Ovary (tissue), 10 donors: ENCODE measurements at places on chromosomes 11 and 22. TPM values are rescaled to one million over a fixed set of nuclear protein-coding genes. Genes with fewer than 3 reads are reported as not detected.

The C11orf86 gene
- not detected for total RNA-seq

The IL18 gene
- 2.2 TPM for total RNA-seq

The HIPK3 gene
- total RNA-seq = 182 TPM

The ZFPL1 gene
- 37.9 TPM for total RNA-seq

The HEPHL1 gene
- total RNA-seq = not detected

The PAK1 gene
- total RNA-seq = 45.9 TPM

The PGR gene
- total RNA-seq = 19.9 TPM

The OR5AR1 gene
- not detected for total RNA-seq

The ANKK1 gene
- total RNA-seq = 0.35 TPM

- no peak overlapping the region for H3K4me3 ChIP-seq
- no peaks in the 10 kb centered on the region for H3K36me3 ChIP-seq
- H3K27ac ChIP-seq = no peak overlapping the region
- no peak for DNase-seq
- no peaks in the 10 kb centered on the region for H3K4me1 ChIP-seq
Measured at GRCh38 chr11:42234451-42234951, 775.0 kb upstream of the LRRC4C start.

DNA sequence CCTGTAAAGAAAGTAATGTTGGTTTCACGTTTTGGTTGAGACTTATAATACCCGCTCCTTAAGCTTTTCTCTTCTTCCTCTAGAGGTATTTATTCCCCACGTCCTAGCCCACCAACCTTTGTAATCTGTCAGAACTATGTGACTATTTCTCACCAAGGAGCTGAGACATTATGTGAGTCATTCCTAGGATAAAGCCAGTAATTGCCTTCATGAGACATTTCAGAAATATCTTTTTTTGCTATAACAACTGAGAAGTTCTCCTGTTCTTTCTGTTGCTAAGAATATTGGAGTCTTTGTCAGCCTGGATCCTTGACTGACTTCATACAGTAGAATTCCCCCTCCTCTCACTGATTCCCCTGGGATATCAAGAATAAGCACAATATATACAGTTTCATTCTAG, 1497.0 kb upstream of the TENM4 start:
- no peaks in the 10 kb centered on the region for H3K36me3 ChIP-seq
- no peak overlapping the region for H3K4me3 ChIP-seq
- H3K27me3 ChIP-seq = no peaks in the 10 kb centered on the region
- no peak for DNase-seq

DNA sequence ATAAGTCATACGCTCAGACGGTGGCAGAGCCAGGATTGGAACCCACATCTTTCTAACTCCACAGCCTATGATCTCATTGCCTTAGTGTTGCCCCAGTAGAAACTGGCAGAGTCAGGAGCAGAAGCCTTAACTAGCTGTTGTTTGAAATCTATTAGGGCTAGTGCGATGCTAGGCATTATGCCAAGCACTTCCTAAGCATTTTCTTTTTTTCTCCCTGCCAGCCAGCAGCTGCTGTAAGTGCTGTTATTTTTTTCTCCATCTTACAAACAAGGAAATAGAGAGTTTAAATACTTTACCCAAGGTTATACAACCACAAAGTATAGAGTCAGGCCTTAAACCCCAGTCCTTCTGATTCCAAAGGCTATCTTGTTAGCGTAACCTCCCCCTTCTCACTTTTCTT, 161.0 kb upstream of the SORL1-AS1 start:
- no peaks in the 10 kb centered on the region for H3K4me1 ChIP-seq
- H3K27me3 ChIP-seq = no peaks in the 10 kb centered on the region
- no peak overlapping the region for H3K4me3 ChIP-seq
- H3K27ac ChIP-seq = no peak overlapping the region

DNA sequence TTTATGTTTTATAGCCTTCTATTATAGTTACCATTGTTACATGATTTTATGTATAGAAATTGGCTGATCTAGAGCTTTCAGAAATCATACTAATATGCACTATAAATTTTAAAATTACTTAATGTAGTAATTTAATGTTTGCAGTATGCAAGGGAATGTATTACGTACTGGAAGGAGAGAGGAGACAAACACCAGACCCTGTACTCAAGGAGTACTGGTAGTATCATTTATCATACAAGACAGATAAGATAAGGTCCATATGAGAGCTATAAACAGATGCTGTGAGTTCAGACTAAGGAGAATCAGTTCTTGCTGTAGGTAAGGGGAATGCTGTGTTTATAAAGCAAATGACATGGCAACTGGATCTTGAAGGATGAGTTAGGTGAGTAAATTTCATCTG, 765 bp downstream of the BCO2 start:
- no peaks in the 10 kb centered on the region for H3K27me3 ChIP-seq
- peak overlapping the region; percentile 21 for H3K4me3 ChIP-seq
- DNase-seq = no peak
- peaks cover 2% of the 10 kb centered on the region for H3K4me1 ChIP-seq

DNA sequence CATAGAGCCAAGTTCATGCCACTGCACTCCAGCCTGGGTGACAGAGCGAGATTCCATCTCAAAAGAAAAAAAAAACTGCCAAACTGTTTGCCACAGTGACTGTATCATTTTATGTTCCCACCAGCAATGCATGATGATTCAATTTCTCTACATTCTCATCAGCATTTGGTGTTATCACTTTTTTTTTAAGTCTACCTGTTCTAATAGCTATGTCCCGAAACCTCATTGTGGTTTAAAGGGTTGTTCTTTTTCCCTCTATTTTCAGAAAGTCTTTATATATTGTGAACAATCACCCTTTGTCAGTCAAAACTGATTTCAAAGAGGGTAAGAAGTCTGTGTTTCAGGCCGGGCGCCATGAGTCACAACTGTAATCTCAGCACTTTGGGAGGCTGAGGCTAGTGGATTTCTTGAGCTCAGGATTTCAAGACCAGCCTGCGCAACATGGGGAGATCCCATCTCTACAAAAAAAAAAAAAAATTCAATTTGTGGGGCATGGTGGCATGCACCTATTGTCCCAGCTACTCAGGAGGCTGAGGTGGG, 14.8 kb upstream of the FAM168A start:
- H3K36me3 ChIP-seq = no peaks in the 10 kb centered on the region
- H3K27me3 ChIP-seq = no peaks in the 10 kb centered on the region
- H3K4me1 ChIP-seq = no peaks in the 10 kb centered on the region
- DNase-seq = no peak

DNA sequence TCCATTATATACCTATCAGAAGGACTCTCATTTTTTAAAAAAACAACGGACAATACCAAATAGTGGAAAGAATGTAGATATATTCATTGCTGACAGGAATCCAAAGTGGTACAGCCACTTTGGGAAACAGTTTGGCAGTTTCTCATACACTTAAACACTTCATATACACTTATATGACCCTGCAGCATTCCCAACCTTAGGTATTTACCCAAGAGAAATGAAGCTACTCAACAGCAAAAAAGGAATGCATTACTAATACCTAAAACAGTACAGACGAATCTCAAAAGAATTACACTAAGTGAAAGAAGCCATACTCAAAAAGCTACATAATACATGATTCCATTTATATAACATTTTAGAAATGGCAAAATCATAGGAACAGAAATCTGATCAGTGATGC, 51.5 kb downstream of the RBFOX2 start:
- DNase-seq = no peak
- H3K27me3 ChIP-seq = no peaks in the 10 kb centered on the region
- peaks cover 23% of the 10 kb centered on the region for H3K4me1 ChIP-seq
- no peaks in the 10 kb centered on the region for H3K36me3 ChIP-seq

- no peaks in the 10 kb centered on the region for H3K36me3 ChIP-seq
- no peak overlapping the region for H3K27ac ChIP-seq
- H3K4me1 ChIP-seq = no peaks in the 10 kb centered on the region
- no peaks in the 10 kb centered on the region for H3K27me3 ChIP-seq
- H3K4me3 ChIP-seq = no peak overlapping the region
Measured at GRCh38 chr11:104094576-104094975, 58.1 kb downstream of the DDI1 start.

DNA sequence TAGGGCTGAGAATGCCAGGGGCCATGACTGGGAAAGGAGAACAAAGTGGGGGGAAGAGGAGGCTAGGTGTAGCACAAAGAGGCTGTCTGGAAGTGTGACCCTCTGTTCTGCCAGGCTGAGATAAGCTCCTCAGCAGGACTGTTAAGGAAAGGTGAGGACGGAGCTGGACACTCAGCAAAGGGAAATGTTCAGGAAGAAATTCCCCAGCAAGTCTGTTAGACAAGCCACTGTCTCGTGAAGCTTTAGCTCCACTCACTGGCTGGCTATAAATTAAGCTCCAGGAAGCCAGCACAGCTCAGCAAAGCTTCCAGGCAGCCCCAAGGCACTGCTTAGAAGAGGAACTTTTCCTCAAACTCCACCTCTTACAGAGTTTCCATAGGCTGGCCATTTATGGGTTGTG, 181.2 kb upstream of the API5 start:
- H3K27ac ChIP-seq = no peak overlapping the region
- DNase-seq = no peak
- H3K4me1 ChIP-seq = no peaks in the 10 kb centered on the region
- H3K4me3 ChIP-seq = no peak overlapping the region

DNA sequence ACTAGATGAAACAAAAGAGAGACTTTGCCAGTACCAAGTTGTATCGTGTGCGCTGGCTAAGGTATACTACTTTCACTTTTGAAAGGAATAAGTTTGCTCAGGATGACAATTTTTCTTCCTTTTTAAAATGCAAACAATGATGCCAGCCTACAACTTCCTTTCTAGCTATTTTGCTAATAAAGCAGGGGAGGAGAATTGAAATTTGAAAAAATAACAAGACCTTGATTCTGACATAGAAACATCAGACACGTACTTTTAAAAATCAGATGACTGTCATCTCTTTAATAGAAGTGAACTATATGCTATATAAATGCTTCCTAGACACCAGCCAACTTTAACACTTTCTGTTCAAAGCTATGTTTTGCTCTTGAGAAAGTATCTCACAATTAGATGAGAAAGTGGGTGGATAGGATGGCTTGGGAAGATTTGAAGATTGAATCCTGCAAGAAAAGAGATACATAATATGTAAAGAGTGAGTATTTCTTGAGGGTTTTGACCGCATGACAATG, 41.7 kb upstream of the BLID start:
- peak overlapping the region; percentile 66 for H3K27ac ChIP-seq
- H3K4me1 ChIP-seq = peaks cover 13% of the 10 kb centered on the region
- H3K27me3 ChIP-seq = no peaks in the 10 kb centered on the region
- H3K4me3 ChIP-seq = peak overlapping the region; percentile 43
- H3K36me3 ChIP-seq = no peaks in the 10 kb centered on the region

DNA sequence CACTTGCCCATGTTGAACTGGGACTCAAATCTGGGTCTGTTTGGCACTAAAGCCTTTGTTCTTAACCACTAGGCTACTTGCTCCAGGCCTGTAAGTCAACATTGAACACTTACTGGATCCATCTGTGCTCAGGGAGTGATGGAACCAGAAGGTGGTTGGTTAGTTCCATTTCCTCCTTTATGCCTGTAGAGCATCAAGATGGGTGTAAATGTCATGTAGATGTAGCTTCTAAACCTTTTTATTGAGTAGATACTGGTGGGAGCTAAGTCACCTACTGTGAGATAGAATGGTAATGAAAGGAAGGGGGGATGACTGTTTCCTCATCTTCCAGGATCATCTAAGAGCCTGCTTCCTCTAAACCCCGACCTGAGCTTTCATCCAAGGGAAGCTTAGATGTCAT, 38.6 kb upstream of the ALKBH3 start:
- no peaks in the 10 kb centered on the region for H3K27me3 ChIP-seq
- H3K36me3 ChIP-seq = no peaks in the 10 kb centered on the region
- H3K27ac ChIP-seq = no peak overlapping the region
- H3K4me1 ChIP-seq = no peaks in the 10 kb centered on the region

DNA sequence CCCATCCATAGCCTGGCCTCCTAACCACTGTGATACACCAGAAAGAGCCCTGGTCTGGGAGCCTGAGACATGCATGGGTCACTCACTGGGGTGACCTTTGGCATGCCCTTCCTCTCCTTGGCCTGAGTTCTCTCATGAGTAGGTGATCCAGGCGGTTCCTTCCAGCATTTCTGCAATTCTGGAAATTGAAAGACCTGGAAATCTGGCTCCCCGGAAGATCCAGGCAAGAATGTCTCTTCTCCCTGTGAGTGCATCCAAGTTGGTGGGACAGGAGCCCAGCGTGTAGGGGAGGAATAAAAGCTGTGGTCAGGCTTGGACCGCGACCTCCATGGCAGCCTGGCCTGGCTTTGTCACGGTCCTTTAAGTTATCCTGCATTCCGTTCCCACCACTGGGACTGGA, 16.1 kb upstream of the SYT7 start:
- H3K4me1 ChIP-seq = peaks cover 4% of the 10 kb centered on the region
- H3K27me3 ChIP-seq = no peaks in the 10 kb centered on the region
- H3K4me3 ChIP-seq = no peak overlapping the region
- no peak overlapping the region for H3K27ac ChIP-seq
- H3K36me3 ChIP-seq = no peaks in the 10 kb centered on the region
- no peak for DNase-seq

DNA sequence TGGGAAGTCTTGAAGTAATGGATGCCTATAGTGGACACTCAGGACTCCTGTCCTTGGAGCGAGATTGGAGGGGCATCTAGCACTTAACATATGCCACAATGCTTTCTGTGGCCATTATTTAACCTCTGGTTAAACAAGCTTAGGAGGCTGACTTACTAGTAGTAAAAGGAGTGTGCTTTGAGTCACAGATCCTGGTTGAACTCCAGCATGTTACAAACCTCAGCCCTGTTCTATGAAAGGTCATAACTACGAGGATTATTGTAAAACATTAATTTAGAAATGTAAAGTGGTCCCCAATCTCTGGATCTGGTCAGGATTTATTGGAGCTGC, 1.1 kb upstream of the LBHD1 start:
- DNase-seq = no peak
- no peaks in the 10 kb centered on the region for H3K36me3 ChIP-seq
- H3K27ac ChIP-seq = no peak overlapping the region
- no peak overlapping the region for H3K4me3 ChIP-seq
- no peaks in the 10 kb centered on the region for H3K27me3 ChIP-seq
- peaks cover 11% of the 10 kb centered on the region for H3K4me1 ChIP-seq

GRCh38 chr11:85799142-85799541, 11.8 kb downstream of the SYTL2 start:
- H3K27me3 ChIP-seq = no peaks in the 10 kb centered on the region
- DNase-seq = no peak
- no peak overlapping the region for H3K4me3 ChIP-seq
- H3K36me3 ChIP-seq = no peaks in the 10 kb centered on the region
- no peaks in the 10 kb centered on the region for H3K4me1 ChIP-seq
- H3K27ac ChIP-seq = no peak overlapping the region

DNA sequence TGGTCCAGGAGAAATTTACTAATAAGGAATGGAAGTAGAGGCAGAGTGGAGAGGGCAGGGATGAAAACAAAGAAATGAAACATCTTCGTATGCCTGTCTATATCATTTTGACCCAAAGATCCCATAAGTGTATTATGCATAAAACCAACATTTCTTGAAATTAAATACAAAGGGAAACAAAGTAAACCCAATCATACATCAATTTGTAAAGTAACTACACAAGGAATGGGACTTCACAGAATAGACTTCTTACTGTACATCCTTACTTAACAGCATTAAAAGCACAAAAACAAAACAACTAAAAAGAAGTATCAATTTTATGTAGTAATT, 253.6 kb upstream of the CCDC179 start:
- H3K36me3 ChIP-seq = no peaks in the 10 kb centered on the region
- H3K4me3 ChIP-seq = no peak overlapping the region
- H3K27me3 ChIP-seq = no peaks in the 10 kb centered on the region
- H3K4me1 ChIP-seq = no peaks in the 10 kb centered on the region
